ENCODE measurements at places on chromosomes 7 and 10.

DNA sequence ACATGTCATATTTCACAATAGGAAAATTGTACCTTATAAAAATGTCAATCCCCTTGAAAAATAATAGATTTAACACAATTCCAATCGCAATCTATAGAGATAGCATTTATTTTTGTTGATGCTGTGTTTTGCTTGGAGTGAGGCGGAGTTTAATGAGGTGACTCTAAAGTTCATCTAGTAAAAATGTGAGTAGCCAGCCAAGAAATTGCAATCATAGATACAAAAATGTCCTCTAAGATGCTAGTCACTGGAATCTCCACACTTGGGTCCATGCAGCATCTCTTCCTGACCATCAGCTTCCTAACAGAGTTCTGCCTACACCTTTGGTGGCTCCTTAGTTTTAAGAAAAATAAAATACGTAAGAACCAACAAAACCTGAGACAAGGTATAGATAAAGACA is 44.9 kb downstream of the GLI3 start:
- no peak for DNase-seq

- DNase-seq: no peak
These were observed 3.5 kb downstream of the CCDC201 start for GRCh38 chr7:45869426-45869825.

- no peak for DNase-seq
These were observed 2.9 kb downstream of the PRXL2A start for GRCh38 chr10:80411267-80411668.

- peak; percentile 69 for DNase-seq
These were observed 127.6 kb upstream of the SLC26A5 start for GRCh38 chr7:103573479-103574058.

GRCh38 chr7:64574540-64575099 is 11.7 kb upstream of the ZNF680 start:
- no peak for DNase-seq

- DNase-seq: no peak
These were observed 171.8 kb upstream of the SHH start for GRCh38 chr7:155984028-155984580.

- no peak for DNase-seq
These were observed 33.3 kb downstream of the UNC5B start for GRCh38 chr10:71245420-71246325.

DNA sequence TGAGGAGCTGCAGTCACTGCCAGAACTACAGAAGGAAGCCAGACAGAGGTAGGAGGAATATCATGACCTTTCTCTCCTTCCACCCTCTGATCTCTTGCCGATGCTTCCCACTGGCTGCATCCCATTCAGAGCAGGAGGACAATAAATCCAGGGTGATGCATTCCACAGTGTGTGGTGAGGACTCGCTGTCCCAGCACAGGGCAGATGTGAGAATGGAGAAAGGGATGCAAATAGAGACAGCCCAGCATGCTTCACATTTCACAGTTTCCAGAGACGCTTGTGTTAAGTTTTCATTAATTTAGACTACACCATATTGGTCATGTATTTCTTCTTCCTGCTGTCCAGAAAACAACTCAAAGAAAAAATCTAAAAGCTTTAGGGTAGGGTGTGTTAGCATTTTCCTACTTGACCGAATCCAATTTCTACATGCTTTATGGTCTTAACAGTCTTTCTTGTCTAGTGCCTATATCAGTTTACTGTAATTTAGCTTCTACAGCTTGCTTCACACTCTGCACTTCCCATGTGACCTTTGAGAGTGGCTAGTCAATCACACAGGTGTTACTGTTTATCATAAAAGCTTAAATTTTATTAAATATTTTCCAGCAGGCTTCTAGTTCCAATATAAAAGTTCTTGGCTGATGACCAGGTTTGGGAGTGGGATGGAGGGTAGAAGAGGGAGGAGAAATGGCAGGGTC is 155.6 kb downstream of the RAPGEF5 start:
- DNase-seq: no peak

DNA sequence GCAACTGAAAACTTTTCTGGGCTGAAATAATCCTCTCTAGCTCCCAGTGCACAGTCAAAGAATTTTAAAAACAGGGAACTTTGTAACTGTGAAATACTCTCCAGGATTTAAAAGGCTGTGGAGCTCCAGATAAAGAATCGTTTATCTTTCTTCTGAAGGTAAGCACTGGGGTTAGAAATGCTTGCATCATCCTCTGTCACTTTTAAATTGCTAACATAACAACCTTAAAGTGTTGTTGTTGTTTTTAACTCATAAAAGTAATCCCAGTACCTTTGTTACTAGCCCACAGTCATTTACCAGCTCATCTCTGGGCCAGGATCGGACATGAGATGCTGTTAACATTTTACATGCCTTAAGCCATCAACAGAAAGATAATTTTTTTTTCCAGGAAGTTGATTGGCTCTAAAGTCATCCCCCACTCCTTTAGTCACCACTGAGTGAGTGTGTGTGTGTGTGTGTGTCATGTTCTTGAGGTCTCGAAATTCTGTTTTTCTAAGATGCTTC is at the start of gene SLC39A12:
Gene SLC39A12 (plus strand): TSS at position 51 of the 504 bp plus-strand sequence. CDS start 1,359 bp downstream, outside the sequence.
- DNase-seq: no peak

DNA sequence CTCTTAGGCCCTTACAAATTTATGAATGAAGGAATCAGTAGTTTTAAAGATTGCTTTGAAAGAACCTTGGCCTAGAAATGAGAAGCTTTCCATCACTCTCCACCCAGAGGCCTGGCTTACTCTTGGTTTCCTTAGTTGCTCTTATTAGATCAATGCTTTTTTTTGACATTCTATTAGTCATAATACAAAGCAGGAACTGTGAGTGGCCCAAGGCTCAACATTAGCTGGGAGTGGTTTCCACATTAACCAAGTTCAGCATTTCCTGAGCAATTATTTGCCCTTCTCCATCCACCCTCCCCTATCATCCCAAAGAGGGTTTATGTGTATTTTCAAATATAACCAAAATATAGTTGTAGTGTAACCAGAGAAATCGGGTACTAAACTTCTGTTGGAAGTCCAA is 103.4 kb upstream of the FAM204A start:
- DNase-seq: no peak

DNA sequence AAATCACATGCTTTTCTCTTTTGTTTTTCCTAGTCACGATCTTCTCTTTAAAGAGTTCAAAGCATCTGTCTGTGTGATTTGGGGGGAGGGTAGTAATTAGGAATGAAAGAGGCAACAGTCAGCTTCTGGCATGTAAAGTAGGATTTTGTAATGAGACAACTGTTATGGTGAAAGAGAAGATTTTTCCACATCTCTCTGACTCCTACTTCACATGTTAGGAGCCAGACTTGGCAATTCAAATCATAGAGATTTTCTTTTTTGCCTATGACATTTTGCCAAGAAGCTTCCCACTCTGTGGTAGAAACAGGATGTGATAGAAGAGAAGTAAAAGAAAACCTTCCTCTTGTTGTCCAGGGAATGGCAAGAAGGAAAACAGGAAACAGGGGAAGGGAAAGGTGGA is 38.3 kb upstream of the KLHL7 start:
- DNase-seq: no peak

- DNase-seq: peak; percentile 38
These were observed 55.7 kb upstream of the JCAD start for GRCh38 chr10:30114881-30115625.

GRCh38 chr7:6619961-6620360 is 4.6 kb downstream of the ZNF853 start:
- DNase-seq: no peak

DNA sequence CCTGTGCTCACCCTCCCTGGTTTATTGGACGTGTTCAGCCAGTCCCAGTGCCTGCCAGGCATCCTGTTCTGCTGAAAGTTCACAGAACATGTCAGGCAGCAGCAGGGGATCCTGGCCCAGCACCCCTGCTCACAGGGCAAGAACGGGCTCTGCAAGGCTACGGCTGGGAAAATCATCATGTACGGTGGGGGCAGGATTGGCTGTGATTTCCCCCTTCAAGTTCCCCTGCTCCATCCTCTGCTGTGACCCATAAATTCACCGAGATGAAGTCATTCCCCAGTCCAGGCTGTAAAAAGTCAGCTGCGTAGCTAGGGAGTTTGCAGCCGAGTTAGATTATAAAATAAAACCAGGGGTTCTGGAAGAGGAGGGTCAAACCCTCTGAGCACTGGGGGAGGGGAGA is 484.1 kb upstream of the ZMIZ1 start:
- DNase-seq: no peak

GRCh38 chr10:62873866-62874265 is 57.7 kb upstream of the EGR2 start:
- DNase-seq: no peak

DNA sequence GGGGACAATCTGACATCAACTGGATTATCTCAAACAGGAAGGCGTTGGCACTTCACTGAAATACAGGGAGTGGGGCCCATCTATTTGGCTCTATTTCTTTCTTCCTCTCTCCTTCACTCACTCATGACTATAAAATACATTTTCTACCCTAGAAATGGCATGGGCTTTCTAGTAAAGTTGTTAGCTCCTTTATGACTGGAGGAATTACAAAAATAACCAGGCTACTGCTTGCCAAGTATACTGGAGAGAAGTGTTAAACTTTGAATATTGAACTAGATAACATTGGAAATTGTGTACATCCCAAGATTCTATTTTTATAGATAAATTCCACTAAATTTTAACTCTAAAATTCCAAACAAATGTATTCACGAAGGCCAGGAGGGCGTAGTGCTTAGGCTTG is 255.7 kb upstream of the SORCS1 start:
- no peak for DNase-seq

DNA sequence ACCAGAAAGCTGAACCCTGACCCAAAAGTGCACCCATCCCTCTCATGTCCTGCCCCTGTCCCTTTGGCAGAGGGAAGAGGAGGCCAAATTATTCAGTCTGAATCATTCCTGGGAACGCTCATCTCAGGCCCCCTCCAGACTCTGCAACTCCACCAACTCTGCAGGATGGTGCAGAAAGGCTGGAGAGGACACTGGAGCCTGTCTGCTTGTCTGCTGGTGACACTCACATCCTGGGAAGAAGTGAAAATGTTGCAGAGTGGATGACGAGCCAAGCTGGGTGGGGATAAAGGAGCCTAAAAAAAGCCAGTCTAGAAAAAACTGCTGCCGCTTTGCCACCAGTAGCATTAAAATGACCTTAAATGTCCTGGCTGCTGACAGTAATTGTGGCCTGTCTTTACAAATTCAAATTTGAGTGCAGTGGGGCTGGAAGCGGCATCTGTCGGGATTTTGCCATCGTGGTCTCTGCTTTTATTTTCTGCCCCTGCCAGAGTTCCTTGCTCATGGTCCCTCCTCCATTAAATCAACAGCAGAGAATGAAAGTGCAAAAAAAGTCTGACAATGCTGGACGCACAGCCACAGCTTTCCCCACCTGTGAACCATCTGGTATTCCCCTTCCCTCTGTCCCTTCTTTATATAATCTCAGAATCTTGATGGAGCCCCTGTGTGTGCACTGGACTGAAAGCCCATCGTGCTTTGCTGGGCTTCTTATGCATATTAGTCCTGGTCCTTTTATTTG is 63.9 kb downstream of the STK17A start:
- DNase-seq: no peak

- DNase-seq: peak; percentile 65
These were observed 293.9 kb downstream of the CCDC3 start for GRCh38 chr10:12707461-12708185.

DNA sequence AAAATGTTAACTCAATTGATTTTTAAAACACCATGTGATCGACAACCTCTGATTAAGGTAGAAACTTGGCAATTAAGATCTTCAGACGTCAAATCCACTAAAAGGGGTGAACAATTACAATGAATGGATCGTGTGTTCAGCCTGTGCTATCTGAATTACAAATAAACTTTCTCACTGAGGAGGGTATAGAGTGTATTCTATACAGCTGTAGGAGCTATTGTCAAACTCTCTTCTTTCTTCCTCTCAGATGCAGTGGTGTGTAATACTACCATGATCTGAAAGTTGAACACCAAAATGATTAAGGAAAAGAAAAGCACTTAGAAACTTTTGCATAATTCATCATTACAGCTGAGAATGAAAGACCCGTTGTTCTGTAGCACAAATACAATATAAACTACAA is 32.2 kb upstream of the MACC1 start:
- no peak for DNase-seq
